ENCODE measurements at places on chromosomes 6 and 20. TPM values are rescaled to one million over a fixed set of nuclear protein-coding genes. Genes with fewer than 3 reads are reported as not detected.

- peaks cover 77% of the 10 kb centered on the region for H3K36me3 ChIP-seq
- H3K27ac ChIP-seq, result no peak overlapping the region
- H3K4me3 ChIP-seq, result no peak overlapping the region
Observed at GRCh38 chr6:11358904-11359830, 126.7 kb upstream of the NEDD9 start.

GRCh38 chr6:7129784-7130569, 22.2 kb downstream of the RREB1 start:
- peaks cover 77% of the 10 kb centered on the region for H3K4me1 ChIP-seq
- H3K4me3 ChIP-seq, result no peak overlapping the region
- H3K27ac ChIP-seq, result peak overlapping the region; percentile 54
- peaks cover 42% of the 10 kb centered on the region for H3K36me3 ChIP-seq
- DNase-seq, result no peak

- H3K27ac ChIP-seq, result no peak overlapping the region
- no peaks in the 10 kb centered on the region for H3K36me3 ChIP-seq
- H3K4me3 ChIP-seq, result no peak overlapping the region
- DNase-seq, result no peak
Observed at GRCh38 chr6:36247693-36248092, 22.2 kb upstream of the PNPLA1 start.

- H3K27ac ChIP-seq, result no peak overlapping the region
- H3K4me1 ChIP-seq, result peaks cover 48% of the 10 kb centered on the region
- no peak for DNase-seq
- H3K27me3 ChIP-seq, result no peaks in the 10 kb centered on the region
Observed at GRCh38 chr6:158284876-158285655, 27.2 kb upstream of the TULP4 start.

- H3K27me3 ChIP-seq, result peaks cover 62% of the 10 kb centered on the region
- peak overlapping the region; percentile 63 for H3K4me3 ChIP-seq
- H3K4me1 ChIP-seq, result peaks cover 20% of the 10 kb centered on the region
- no peak overlapping the region for H3K27ac ChIP-seq
Observed at GRCh38 chr6:27280540-27281000, 31.5 kb downstream of the POM121L2 start.

Gene GHRH
- not detected for total RNA-seq

Gene BMP6
- total RNA-seq, result not detected
